ENCODE measurements at places on chromosomes 7 and 10.

DNA sequence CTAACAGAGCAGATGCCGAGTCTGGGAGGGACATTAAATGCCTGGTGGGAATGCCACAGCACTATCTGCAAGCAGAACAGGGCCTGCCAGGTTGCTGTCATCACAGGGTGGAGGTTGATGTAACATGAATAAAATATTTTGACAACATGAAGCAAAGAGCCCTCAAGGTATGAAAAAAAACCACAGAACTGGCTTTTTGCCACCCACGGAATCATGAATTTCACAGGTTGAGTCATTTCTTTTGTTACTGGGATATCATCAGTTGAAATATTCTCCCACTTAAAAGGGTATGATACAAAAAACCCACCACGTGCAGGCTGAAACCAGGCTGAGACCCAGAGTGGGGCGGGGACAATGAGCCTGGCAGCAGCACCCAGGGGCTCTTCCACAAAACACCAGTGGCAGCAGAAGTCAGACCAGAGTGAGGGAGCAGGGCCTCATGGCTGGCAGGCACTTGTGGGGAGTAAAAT is 220.1 kb downstream of the TNS3 start:
- no peak for DNase-seq

GRCh38 chr10:7475046-7475911 is 64.4 kb upstream of the SFMBT2 start:
- DNase-seq: no peak

DNA sequence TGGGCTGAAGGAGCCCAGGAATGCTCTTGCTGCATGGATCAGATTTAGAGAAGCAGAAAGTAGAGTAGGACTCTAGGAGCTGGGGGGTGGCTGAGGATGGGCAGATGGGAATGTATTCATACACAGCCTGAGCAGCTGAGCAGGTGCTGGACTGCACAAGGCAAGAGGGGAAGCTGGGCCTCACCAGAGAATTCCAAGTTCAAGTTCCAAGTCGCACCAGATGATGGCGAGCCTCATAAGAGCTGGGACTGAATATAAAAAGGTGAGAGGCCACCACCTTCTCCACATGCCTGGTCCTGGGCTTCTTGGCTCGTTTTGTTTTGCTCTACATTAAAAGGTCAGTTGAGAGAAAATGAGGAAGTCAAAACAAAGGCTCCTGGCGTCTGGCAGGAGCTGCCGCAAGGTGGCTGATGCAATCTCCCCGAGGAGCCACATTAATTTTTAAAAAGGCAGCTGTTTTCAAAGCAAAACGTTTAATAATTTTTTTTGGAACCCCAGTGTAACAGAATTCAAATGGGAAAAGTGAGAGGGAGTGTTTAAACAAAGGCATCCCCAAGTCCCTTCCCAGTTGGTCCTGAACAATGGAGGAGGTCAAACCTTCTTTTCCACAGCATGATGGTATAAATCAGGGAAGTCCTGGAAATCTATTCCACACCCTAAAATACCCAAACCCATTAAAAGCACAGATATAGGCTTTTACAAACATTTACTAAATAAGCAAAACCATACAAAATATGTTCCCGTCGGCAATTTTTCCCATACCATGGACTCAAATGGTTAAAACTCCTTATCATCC is 9.5 kb downstream of the CYREN start:
- no peak for DNase-seq

DNA sequence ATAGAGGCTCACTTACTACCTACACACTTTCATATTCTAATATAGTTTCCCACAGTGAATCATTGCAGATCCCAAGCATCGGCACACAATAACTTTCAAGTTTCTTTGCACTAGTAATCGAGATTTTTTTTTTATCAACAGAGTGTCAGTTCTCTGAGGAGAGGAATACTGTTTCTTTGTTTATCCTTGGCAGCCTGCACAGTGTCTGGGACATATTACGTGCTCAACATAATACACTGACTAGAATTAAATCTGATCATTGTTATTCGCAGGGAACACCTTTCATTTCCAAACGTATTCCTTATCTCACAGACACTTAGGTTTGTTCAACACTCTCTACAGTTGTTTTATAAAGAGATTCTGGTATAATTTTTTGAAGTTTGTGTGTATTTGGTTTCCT is 95.3 kb downstream of the CACNA2D1 start:
- no peak for DNase-seq

- no peak for DNase-seq
Observed at GRCh38 chr7:47480576-47481538, 101.1 kb downstream of the TNS3 start.

GRCh38 chr7:153835712-153836265 is 216.4 kb upstream of the DPP6 start:
- no peak for DNase-seq

- DNase-seq: no peak
Observed at GRCh38 chr10:24000271-24000813, 208.6 kb upstream of the KIAA1217 start.

DNA sequence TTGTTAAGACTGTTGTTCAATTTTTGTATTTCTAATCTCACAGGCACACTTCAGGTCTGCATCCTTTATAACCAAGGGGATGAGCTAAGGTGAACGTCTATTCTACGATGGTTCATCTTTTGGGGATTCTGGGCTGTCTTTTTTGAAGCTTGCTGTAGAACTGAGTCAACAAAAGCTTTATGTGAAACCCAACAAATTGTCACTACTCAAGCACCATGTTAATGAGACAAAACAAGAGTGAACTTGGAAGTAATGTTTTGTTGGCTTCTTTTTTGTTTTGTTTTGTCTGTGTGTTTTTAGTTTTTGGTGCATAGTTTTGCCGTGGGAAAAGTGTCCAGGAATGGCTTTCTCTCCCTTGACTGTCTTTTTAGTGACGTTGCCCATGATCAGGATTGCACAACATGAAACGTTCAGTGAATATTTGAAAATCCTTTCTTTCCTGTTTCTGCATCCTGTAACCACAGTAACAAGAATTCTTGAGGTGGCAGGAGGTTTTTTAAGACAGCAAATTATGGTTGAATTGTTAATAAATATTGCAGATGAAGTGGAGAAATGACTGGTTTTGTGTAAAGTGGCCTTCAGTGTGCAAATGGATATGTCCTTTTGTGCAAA is 65.6 kb downstream of the WIPF3 start:
- DNase-seq: no peak

- DNase-seq: no peak
Observed at GRCh38 chr7:115478426-115478825, 552.1 kb downstream of the TFEC start.

GRCh38 chr7:94183289-94183749 is 179.2 kb upstream of the BET1 start:
- DNase-seq: no peak

DNA sequence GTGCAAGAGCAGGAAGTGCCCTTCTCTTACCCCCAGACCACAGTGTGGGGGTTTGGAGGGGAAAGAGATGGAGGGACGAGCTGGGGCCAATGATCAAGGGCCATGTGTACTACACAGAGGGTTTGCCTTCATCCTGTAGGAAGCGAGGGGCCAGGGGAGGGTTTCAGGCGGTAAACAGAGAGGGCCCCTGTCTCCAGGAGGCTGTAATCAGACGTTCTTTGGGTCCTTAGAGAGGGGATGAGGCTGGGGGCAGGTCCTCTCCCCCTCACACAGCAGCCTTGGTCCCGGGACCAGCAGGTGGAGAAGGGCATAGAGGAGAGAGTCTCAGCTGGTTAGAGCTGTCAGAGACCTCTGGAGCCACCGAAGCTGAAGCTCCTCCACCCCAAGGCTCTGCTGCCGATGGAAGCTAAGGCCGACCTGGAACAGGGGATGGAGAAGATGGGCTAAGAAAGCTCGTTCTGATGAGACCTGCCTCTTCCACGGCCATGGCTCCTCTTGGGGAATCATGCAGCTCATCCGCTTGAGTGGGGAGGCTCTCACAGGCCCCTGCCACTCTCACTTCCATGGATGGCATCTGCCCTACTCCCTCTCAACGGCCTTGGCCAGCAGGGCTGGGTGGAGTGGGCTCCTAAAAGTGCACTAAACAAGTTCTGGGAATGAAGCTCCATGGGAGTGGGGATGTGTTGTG is 3.5 kb downstream of the LOXL4 start:
- no peak for DNase-seq

GRCh38 chr10:1414893-1415292 is 322.4 kb downstream of the ADARB2 start:
- no peak for DNase-seq

DNA sequence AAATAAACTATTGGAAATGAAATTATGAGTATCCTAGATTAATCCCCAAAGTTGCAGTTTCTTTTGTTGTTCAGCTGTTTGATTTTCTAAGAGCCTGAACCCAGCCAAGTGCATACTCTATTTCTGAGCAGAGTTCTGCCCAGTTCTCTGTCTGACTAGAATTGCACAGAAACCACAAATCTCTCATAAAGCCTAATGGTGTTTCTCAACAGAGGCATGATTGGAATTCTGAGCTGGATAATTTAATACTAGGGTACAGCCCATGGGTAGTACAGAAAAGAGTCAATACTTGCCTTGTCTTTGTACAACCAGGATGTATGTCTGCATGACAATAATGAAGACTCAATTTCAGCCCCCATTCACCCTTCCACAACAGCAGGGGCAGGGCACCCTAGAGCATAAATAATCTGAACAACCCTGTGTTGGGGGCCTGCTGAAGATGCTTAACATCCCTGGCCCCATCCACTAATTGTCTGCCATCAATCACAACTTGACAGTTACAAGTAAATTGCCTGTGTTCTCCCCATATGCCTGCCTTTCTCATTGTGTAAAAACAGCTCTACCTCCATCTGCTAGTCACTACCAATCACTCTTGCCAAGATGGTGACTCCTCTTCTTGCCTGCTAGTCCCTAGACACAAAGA is 114.4 kb downstream of the NPSR1 start:
- no peak for DNase-seq

GRCh38 chr7:121187222-121187621 is 141.6 kb upstream of the WNT16 start:
- DNase-seq: no peak

- no peak for DNase-seq
Observed at GRCh38 chr7:15279640-15280039, 282.2 kb downstream of the AGMO start.

DNA sequence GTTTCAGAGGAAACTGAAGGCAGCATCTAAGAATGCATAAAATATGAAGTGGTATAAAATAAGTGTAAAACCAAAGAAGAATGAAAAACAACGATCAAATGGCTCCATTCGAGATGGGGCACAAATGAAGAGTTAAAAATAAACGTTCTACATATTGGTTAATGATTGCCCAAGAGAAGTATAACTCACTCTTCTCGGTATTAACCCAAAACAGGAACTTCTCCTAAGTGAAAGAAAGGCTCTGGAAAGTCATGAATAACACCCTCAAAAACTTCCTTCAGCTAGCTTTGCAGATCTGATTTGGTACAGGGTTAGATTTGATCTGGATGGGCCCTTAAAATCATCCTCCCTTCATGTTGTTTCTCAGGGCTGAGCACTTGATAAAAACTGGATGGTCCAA is 94.3 kb upstream of the ADO start:
- no peak for DNase-seq

DNA sequence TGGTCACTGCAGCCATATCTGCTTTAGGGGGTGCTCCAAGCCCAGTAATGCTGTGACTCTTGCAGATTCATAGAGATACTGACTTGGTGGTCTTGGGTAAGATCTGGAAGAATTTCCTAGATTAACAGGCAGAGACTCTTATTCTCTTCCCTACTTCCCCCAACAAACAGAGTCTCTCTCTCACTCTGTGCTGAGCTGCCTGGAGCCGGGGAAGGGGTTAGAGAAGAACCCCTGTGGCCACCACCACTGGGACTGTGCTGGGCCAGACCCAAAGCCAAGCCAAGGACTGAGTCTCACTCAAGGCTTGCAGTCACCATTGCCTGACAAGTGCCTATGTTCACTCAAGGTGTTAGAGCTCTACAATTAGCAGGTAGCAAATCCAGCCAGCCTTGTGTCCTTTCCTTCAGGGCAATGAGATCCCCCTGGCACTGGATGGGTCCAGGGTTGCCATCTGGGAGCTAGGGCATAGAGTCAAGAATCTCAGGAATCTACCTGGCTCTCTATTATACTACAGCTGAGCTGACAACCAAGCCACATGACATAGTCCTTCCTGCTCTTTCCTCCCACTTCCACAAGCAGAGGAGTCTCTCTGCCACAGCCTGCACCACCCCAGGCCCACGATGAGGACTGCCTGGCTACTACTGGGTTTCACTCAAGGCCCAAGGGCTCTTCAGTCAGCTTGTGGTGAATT is 41.4 kb upstream of the TECTB start:
- no peak for DNase-seq

DNA sequence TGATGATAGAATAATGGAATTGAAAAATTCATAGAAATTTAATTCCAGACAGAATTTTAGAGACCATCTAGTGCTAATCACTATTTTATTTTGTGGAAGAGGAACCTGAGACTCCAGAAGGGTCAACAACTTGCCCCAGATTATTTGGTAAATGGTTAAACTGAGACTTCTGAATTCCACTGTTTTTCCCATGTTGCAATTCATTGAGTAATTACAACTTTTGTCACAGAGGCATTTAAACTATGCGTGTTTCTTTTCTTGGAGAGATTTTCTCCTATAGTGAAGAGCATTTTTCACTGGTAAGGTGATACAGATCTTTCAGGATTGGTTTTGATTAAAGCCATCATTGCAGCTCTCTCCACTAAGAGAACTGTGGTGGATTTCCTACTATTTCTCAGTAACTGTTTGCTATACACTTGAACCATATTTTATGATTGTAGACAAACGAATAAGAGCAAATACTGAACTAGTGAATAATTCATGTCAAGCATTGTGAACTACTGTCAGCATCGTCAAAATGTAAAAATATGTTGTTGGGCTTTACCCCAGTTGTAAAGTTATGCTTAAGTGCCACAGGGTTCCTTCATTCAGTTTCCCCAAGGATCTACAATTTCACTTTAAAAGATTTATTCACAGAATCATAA is 26.5 kb downstream of the LRGUK start:
- no peak for DNase-seq

DNA sequence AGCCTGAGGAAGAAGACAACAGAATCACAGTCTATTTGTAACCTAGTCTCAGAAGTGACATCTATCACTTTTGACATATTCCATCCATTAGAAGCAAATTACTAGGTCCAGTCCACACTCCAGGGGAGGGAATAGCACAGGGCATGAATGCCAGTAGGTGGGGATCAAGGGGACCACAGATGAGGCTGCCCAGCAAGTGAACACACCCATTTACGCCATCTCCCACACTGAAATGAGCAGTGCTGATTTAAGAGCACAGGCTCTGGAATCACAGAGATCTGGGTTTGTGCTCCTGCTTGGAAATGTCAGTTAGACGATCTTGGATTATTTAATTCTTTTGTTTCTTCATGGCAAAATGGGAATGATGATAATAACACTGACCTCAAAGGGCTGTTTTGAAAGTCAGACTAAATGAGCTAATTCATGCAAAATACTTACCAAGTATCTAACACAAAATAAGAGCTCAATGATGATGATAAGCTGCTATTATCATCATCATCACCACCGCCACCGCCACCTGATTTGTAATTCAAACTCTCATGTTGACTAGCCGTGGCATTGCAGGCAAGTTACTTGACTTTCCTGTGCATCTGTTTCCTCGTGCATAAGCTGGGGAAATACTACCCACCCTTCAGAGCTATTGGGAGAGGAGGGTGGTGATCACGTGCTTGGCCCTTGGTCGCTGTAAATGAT is 138.9 kb upstream of the KLF14 start:
- no peak for DNase-seq
